ENCODE measurements at places on chromosomes 12 and 14. TPM values are rescaled to one million over a fixed set of nuclear protein-coding genes. Genes with fewer than 3 reads are reported as not detected.

GRCh38 chr14:100838493-100839314, 12.8 kb downstream of the MEG3 start:
- peak; percentile 15 for DNase-seq

- DNase-seq = no peak
These were observed 57.3 kb downstream of the ETV6 start for GRCh38 chr12:11706509-11707379.

DNA sequence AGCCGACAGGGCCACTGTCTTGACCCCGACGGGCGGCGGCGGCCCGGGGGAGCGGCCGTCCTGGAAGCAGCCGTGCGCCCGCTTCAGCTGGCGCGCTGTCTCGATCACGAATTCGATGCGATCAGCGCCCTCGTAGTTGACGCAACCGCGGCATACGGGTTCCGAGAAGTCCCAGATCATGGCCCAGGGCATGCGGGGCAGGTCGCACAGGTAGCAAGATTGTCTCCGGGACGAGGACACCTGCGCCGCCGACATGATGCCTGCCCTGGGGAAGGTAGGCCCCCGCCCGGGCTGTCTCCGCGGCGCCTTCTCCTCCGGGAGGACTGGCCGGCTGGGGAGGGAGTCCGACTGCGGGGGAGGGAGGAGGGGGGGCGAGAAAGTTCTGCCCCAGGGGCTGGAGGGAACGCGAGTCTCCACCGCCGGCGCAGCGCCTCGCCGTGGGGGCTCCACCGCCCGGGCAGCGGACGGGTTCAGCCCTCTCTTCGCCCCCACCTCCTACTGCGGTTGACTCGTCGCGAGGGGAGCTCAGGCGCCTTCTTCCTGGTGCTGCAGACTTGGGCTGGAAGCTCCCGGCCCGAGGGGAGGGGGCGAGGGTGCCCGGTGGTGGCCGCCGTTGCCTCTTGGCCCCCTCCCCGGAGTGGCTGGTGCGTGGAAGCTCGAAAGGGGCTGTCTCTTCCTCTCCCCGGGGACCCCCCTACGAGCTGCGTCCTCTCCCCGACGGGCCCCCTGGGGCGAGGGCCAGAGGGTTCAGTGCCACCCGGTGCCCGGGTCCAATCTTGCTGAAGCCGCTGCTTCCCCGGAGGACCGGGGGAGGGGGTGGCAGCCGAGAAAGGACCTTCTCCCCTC, 747 bp downstream of the IRF2BPL start:
- peak; percentile 71 for DNase-seq

TESPA1 gene
- total RNA-seq = not detected

- peak; percentile 63 for DNase-seq
These were observed 1.6 kb upstream of the PPP2R5E start for GRCh38 chr14:63544591-63545299.

GRCh38 chr12:29004066-29004935, 144.8 kb upstream of the FAR2 start:
- no peak for DNase-seq

- DNase-seq = no peak
These were observed 41.9 kb downstream of the EID3 start for GRCh38 chr12:104345234-104346066.

- DNase-seq = peak; percentile 37
These were observed 2.2 kb downstream of the GABARAPL1 start for GRCh38 chr12:10214895-10215267.

DNA sequence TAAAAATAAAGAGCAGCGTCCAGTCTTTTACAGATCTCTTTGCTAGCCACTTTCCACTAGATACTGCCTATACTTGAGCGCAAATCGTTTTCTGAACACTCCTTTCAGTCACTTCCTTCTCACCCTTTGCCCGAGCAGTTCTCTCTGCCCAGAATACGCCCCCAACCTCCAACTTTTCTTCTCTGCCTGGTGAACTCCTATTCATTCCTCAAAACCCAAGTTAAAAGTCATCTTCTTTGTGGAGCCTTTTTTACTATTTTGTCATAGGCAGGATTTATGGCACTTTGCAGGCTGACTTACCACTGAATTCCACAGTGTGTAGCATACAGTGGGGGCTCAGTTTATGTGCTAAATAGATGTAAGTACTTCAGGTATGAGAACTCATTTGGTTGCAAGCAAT, 4.0 kb downstream of the CCDC63 start:
- no peak for DNase-seq

COX8C gene
- total RNA-seq = not detected

DNA sequence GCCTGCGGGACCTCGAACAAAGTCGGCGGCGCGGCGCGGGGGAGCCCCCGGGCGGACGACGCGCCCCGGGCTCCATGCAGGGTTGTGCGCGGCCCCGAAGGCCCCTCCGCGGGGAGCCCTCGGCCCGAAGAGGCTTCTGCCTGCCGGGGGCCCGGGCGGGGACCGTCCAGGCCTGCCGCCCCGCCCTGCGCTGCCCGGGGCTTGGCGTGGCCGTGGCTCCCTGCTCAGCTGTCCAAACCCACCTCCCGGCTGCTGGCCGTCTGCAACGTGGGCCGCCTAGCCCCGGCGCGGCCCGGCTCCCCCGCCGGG, 670 bp downstream of the DYRK2 start:
- DNase-seq = no peak

- DNase-seq = no peak
These were observed 200.2 kb downstream of the TSPAN9 start for GRCh38 chr12:3277306-3277943.

DNA sequence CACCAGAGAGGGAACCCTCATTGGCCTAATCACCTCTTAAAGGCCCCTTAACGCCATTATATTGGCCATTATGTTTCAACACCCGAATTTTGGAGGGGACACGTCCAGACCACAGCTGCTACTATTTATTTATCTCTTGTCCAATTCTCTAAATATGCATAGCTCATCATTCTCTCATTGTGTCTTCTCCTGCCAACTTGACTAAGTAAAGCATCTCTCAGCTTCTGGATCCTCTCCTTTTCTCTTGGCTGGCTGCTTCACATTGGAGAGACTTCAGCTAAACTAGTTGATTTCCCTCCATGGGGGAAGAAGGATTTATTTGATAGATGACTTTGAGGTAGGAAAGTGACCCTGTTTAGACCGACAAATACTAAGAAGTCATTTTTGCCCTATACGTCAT, 120.4 kb upstream of the KRR1 start:
- DNase-seq = no peak

GRCh38 chr14:69850736-69851112, 28.5 kb upstream of the SMOC1 start:
- no peak for DNase-seq

GRCh38 chr14:95662376-95663186, 23.6 kb upstream of the TCL1B start:
- DNase-seq = peak; percentile 18

DNA sequence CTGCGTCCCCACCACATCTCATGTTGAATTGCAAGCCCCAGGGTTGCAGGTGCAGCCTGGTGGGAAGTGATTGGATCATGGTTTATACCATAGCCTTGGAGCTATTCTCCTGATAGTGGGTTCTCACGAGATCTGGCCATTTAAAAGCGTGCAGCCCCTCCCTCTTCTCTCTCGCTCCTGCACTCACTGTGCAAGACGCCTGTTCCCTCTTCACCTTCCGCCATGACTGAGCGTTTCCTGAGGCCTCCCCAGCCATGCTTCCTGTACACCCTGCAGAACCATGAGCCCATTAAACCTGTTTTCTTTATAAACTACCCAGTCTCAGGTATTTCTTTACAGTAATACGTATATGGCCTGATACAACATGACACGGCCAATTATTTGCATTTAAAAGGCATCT, 146.6 kb downstream of the RIMBP2 start:
- no peak for DNase-seq

TRIM9 gene
- 1.6 TPM for total RNA-seq

GRCh38 chr12:124827588-124828184, 36.0 kb downstream of the SCARB1 start:
- no peak for DNase-seq

P2RX2 gene
- not detected for total RNA-seq
